ENCODE measurements at places on chromosomes 2 and 18.

DNA sequence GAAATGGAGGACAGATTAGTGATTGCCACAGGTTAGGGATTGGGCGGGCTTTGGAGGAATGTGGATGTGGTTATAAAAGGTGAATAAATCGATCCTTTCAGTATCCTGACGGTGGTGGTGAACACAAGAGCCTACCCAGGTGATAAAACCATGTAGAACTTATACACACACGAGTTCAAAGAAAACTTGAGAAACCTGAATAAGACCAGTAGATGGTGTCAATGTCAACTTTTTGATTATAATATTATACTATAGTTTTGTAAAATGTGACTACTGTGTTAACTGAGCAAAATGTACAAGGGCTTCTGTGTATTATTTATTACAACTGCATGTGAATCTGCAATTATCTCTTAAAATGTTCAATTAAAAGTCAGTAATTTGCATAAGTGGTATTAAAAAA, 136.3 kb downstream of the ERBB4 start:
- no peak for DNase-seq

GRCh38 chr2:177551989-177552421, 159.4 kb downstream of the AGPS start:
- no peak for DNase-seq

DNA sequence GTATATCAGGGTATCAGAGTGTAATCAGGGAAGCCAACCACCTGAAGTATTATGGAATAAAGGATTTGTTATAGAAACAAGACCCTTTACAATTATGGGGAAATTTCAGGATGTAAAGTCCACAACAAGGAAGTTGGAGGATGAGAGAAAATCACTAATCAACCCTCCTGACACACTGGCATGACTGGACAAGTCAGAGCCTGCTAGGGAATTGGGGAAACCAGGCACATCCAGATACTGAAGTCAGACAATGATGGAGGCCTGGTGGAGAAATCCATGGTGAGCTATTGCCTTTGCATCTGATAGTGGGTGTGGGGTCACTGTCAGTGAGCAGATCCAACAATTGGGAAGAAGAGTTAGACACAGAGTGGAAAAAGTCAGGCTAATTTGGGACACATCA, 158.8 kb upstream of the FBXO11 start:
- DNase-seq, result no peak

- no peak for DNase-seq
These were observed 93.4 kb downstream of the SPP2 start for GRCh38 chr2:234143896-234144295.

DNA sequence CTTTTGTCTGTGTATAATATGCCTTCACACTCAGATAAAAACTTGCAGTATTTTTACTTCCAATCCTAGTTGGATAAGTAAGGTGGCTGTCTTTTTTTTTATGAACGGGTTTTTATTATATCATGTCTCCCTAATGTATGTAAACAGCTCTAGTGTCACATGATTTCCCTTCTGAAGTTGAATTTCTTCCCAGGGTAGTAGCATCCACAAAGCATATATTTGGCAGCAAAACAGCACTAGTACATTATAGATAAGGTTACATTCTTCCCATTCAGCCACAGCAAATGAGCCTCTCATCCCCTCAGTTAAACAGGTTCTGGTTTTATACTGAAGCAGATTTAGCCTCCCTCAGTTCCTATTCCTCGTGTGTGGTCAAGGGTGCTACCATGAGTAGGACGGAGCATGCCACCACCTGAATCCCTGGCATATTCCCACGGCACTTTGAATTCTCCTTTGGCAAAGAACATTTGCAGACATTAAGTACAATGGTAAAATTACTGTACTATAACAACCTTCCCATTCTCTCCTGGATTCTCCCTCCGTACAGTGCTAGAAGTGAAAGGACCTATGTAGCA, 15.4 kb upstream of the DTNA start:
- no peak for DNase-seq

DNA sequence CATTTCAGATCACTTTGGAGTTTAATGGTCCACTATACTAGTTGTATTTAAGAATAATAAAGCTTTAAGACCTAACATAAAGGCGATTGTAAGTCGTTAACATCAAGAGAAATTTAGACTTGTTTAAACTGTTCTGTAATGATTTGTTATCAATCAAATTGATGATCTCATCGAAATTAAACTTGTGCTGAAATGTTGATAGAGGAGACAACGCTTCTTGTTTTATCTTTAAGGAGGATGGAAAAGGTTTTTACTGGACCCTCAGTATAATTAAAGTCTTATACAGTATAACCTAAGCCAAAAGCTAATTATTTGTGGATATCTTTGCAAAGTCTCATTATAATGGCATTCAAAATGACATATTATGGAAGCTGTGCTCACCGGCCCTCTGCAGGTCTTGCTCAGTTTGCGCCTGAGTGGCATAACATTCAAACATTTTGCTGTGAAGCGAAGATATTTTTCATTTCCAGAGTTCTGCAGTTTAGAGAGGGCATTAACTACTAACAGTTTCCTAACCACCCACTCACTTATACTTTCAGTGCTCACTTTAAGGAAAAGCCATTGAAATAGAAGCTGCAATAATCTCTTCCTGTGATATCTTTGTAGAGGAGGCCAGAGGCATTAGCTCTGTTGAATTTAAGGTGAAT, 1.4 kb upstream of the SERTAD2 start:
- no peak for DNase-seq

DNA sequence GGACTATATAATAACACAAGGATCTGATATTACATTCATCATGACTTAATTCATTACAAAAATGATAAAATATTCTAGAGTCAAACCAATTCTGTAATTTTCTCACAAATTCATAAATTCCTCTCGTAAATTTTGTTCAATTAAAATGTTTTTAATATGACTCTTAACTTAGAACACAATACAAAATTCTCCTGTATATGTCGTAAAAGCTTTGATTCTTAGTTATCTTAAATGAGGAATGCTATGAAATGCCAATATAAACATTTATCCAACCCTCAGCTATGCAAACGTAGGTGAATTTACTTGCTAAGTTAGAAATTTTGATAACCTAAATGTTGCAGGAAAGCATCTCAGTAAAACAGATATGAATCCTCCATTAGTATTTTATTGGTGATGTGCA, 28.9 kb downstream of the ARHGAP15 start:
- DNase-seq, result no peak

DNA sequence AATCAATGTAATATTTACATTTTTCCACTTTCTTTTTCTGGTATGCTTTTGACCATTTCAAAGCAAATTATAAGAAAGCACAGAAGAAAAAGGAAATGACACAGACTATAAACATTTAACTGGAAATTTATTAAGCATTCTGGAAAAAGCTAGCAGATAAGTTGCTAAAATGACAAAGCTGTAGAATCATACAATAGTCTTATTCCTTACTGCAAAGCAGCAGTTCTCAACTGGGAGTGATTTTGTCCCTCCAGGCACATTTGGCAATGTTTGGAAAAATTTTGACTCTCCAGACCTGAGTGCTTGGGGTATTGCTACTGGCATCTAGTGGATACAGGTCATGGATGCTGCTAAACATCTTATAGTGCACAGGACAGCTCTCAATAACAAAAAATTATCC, 75.1 kb downstream of the MBD5 start:
- no peak for DNase-seq

GRCh38 chr2:134954065-134954464, 35.4 kb downstream of the CCNT2 start:
- no peak for DNase-seq

GRCh38 chr18:48708807-48709206, 170.0 kb downstream of the CTIF start:
- DNase-seq, result no peak

DNA sequence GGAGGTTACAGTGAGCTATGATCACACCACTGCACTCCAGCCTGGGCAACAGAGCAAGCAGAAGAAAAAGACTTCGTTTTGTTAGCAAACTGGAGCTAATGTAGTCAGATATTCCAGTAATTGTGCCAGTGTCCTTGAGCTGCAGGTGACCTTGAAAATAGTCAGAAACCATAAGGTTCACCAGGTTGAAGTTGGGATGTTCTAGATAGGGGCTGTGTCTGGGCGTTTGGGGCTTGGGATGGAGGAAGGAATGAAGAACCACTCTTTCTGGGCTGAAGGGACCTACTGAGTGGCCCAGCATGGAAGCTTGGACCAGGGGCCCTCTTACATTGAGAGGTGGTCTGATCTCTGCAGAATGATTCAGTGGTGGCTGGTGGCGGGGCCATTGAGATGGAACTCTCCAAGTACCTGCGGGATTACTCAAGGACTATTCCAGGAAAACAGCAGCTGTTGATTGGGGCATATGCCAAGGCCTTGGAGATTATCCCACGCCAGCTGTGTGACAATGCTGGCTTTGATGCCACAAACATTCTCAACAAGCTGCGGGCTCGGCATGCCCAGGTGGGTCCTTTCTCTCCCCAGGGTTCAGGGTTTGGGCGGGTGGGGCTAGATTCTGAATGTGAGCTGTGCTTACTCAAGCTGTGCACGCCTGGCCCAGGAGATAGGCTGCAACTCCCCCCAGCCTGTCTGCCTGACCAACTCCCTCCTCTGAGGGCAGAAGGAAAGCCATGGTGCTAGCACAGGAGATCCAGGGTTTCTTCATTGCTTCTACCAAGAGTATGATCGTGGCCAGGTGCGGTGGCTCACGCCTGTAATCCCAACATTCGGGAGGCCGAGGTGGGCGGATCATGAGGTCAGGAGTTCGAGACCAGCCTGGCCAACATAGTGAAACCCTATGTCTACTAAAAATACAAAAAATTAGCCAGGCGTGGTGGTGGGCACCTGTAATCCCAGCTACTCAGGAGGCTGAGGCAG, 17.1 kb downstream of the CCT7 start:
- DNase-seq, result no peak

DNA sequence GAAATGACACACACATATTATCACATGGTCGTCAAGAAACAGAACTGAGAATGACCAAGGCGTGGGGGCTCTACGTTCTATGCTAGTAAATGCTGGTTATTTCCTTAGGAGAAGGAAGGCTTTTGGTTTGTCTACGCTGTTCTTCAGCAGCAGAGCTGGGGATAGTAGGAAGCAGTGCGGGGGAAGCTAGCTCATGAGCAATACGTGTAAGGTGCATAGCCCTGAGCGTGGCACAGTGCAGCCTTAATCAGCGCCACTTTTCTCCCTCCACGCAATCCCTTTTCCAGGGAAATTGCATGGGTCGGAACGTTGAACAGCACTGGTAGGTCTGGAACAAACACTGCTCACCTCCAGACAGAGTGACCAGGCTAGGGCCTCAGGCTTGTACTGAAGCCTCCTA, 199.6 kb upstream of the FBXO11 start:
- DNase-seq, result no peak

GRCh38 chr2:148450531-148450930, 194.0 kb upstream of the EPC2 start:
- no peak for DNase-seq

- DNase-seq, result no peak
These were observed 9.1 kb downstream of the DNAH7 start for GRCh38 chr2:196059491-196059960.

DNA sequence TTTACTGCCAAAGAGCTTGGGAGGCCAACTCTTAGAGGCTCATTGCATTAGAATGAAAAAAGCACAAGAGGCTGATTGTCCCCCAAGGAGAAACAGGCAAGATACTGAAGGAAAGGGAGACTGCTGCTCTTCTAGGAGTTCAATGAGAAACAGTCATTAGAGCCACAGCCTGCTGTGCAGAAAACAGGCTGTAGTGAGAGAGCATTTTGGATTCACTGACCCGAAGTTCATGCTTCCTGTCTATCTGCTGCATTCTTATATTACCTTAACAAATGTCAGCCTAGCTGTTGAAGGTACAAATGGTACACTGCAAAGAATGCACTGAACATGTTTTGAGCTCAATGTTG, 423.3 kb downstream of the SETBP1 start:
- DNase-seq, result no peak

GRCh38 chr2:32712870-32713269, 85.0 kb downstream of the TTC27 start:
- no peak for DNase-seq

GRCh38 chr2:187054501-187055319, 205.7 kb upstream of the ZSWIM2 start:
- no peak for DNase-seq

DNA sequence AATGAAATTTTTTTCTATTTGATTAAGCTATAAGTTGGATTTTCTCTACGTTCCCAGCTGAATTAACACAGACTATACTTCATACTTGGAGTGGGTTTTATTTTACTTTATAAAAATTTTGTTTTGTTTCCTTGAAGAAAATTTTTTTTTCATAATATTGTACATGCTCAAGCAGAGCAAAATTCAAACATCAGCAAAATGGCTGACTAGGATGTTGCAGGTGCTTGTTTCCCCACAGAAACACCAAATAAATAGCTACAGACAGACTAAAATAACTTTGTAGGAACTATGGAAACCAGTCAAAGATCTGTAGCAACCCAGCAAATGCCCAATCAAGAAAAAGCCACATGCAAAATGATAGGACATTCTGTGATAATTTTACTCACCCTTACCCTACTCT, 82.3 kb downstream of the CCDC138 start:
- DNase-seq, result no peak

DNA sequence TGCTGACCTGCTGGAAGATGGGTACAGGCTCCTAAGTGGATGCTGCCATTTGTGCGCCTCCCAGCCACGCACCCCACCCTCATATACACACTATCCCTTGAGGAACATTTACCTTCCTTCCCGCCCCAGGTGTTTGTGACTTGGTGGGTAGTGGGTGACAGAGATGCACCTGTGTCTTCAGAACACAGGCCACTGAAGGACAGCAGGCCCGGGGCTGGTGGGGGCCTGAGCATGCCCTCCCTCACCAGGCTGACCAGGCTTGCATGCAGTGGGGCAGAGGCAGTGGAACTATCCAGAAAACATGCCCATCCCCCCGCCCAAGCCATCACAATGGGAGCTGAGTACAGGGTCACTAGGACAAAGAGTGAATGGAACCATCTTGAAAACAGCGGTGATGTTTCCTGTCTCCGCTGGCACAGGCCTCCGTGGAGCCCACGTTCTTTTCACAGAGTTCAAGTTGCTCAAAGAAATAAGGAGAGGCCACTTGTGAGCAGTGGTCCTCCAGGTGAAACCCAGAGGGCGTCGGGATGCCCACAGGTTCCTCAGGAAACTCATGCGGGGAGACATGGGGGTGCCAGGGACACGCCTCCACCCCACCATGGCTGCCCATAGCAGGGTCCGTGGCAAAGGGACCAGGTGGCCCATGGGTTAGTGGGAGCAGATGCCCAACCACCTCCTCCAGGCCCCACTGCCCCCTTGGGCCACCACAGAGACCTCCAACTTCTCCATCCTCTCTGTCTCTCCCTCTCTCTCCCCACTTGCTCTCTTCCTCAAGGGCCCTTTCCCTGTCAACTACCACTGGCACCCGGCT, 90.9 kb downstream of the MALT1 start:
- no peak for DNase-seq

GRCh38 chr2:201171259-201171814, 11.6 kb upstream of the CASP10 start:
- DNase-seq, result no peak

GRCh38 chr18:9710037-9710436, 1.9 kb downstream of the RAB31 start:
- no peak for DNase-seq

DNA sequence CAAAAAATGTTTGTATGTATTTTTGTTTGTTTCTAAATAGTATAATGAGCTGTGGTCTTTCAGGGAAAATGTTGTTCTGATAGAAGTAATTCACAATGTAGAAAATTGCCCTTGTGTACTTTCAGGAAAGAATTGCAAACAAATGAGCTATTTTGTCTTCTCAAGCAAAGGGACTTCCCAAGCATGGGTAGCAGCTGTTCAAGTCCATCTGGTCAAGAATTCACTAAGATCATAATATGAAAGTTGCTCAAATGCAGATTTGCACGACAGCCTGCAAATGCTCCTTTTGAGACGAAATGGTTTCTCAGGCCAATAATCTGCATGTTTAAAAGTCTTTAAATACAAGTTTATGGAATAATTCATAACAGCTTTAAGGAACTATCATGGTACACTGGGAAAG, 51.9 kb upstream of the HNMT start:
- DNase-seq, result no peak

Data from stimulated activated CD8-positive, alpha-beta memory T cell treated with anti-CD3 and anti-CD28 coated beads, Interleukin-4, amount 100 ng/mL, for 24 hours (primary cell).